Effector CD4-positive, alpha-beta T cell (primary cell): ENCODE measurements at places on chromosomes 16 and 17.

DNA sequence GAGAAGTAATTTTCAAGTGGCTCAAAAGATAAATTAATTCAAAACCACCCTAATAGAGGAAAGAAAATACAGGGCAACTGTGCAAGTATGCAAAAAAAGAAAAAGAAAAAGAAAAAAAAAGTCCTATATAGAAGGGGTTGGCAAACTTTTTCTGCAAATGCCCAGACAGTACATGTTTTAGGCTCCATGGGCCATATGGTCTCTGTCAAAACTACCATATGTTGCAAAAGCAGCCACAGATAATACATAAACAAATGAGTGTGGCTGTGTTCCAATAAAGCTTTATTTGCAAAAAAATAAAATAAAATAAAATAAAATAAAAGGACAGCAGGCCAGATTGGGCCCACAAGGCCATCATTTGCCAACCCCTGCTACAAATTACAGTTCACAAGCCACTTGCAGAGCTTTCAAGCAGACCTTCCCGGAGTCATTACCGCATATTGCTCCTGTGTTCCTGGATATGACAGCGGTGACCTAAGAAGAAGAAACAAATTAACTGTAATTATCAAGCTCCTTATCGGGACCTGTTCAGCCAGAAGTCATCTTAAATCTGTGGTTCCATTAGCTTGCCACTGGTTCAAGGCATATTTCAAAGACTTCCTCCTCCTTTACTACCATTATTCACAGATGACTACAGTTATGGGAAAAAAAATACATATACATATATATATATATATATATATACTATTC, 15.9 kb downstream of the ZC3H7A start:
- DNase-seq: no peak

- DNase-seq: no peak
Measured at GRCh38 chr17:77687921-77688320, 270.6 kb upstream of the TNRC6C start.

- DNase-seq: no peak
Measured at GRCh38 chr16:17983847-17984639, 352.5 kb downstream of the NPIPA8 start.

- no peak for DNase-seq
Measured at GRCh38 chr17:6959700-6960099, 36.1 kb upstream of the ALOX12 start.

DNA sequence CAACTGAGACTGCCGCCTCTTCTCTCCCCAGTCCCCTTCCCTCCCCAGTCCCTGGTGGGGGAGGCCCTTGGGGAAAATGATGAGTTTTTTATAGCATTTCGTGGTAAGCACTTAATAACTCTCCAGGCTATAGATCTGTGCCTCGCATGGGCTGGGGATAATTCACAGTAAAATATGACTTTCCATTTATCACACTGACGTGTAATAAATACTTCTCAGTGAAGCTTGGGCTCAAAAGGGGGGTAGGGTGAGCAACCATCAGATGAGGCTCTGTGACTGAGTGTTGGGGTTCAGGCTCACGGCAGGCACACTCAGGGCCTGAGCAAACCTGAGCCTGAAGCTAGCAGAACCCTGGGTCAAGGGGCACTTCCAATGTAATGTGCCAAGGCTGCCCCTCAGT, 101.6 kb downstream of the CCT6B start:
- no peak for DNase-seq

GRCh38 chr16:27651301-27651700, 101.4 kb downstream of the KATNIP start:
- DNase-seq: no peak

GRCh38 chr17:31310260-31310659, 3.6 kb downstream of the EVI2B start:
- DNase-seq: peak; percentile 70

DNA sequence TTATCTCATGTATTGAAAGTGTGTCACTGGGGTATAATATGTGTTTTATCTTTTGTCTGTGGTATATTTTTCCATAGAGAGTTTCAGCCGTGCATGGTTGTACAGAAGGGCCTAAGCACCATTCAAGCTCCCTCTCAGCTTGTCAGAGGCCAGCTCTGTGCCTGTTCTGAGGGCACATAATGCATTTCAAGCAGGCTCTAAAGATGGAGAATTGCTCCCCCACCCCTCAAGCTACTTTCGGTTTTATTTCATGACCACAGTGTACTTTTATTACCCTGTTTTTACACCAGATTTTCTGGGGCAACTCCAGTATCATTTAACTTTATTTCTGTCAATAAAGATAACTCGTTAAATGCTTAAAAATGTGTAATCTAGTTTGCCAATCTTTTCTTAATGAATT, 131.7 kb downstream of the SHISA6 start:
- DNase-seq: no peak

DNA sequence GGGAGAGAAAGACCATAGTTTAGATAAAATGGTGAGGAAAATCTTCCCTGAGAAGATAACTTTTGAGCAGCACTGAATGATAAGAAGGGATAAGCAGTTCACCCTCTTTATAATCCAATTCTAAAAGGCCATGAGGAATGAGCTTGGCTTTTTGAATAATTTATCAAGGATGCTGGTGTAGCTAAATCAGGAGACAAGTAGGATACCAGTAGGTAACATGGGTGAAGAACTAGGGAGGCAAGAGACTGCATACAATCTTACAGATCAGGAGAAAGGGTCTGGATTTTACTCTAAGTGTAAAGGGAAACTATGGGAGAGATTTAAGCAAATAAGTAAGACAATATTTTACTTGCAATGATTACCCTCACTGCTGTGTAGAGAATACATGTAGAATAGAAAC, 60.7 kb downstream of the MED13 start:
- no peak for DNase-seq

DNA sequence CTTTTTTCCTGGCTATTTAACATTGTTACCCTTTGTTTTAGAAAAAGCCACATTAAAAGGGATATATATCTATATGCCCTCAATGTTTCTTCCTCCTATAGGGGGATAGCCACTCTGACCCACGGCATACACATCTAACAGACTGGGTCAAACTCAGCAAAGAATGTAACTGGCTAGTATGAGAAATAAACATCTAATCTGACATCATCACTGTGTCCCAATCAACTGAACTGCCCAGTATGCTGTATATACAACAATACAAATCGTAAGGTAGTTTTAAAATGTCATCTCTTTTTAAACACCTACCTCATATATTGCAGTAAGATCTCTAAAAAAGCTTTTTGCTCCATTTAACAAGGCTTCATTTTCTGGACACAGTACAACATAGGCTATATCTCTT, 39.9 kb upstream of the INTS2 start:
- DNase-seq: no peak

DNA sequence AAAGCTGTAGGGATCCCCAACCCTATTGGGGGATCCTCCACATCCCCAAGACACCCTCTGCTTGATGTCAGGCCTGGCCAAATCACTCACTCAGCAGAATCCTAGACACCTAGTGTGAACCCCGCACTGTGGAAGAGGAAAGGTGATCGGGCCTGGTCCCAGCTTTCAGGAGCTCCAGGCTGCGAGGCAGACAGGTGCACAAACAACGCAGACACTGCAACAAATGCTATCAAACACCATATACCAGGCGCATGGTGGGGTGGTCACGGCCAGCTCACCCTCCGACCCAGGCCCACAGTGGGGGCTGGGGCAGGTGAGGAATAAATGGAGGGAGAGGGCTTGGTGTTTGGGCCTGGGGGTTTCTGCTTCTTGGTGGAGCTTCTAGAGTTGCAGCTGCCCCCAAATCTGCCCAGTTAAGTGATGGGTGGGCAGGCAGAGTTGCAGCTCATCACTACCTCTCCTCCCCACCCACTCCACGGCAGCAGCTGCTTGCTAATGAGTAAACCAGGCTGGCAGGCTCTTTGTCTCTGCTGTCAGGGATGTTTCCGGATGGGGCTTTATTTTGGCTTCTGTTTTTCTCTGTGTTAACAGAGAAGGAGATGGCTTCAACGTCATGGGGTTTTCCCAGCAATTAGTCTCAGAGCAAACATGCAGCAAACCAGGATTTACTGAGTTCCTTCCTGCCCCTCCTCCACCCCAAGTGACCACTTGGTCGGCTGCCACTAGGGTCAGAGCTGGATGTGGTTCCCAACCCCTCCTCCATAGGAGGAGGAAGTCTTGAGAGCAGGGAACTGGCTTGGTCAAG, 46.6 kb downstream of the PECAM1 start:
- peak; percentile 14 for DNase-seq

DNA sequence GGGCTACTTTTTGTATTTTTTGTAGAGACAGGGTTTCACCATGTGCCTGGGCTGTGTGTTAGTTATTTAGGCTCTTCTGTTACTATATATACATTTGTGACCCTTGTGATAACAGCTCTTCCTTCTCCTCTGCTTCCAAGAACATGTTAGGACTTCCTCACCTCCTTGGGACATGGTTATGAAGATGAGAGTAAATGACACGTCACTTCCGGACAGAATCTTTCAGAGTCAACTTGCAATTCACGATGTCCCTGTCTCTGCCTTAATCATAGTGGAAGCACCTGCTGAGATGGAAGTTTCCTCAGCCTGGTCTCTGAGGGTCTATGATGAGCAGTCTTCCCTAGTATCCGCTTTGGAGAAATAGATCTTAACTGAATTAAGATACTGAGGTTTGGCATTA, 42.9 kb downstream of the CCDC42 start:
- DNase-seq: no peak

- peak; percentile 25 for DNase-seq
Measured at GRCh38 chr17:4043862-4044261, 79.6 kb upstream of the ATP2A3 start.

DNA sequence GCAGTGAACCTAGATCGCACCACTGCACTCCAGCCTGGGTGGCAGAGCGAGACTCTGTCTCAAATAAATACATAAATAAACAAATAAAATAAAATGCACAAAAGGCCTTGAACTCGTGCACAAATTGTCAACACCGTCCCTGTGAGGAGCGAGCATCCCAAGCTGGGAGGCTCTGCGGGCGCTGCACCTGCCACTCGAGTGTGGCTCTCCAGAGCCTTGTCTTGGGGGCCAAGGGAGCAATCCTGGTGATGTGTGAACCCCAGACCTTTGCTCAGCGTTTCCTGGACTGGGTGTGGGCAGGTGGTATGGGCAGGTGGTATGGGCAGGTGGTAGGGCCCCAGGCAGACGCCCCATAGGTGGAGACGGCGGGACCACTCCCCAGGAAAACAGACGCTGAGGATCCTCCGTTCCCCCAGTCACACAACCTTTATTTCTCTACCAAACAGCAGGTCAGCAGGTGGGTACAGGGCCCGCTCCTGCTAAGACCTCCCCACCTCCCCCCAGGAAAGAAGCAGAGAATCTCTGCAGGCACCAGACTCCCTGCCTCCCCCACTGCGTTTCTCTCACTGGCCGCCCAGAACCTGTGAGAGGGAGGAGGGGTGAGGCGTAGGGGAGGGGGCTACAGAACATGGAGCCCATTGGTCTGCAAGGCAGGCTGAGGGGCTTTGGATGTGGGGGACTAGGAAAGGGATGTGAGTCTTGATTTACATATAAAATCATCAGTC, 7.4 kb upstream of the P2RX1 start:
- no peak for DNase-seq

DNA sequence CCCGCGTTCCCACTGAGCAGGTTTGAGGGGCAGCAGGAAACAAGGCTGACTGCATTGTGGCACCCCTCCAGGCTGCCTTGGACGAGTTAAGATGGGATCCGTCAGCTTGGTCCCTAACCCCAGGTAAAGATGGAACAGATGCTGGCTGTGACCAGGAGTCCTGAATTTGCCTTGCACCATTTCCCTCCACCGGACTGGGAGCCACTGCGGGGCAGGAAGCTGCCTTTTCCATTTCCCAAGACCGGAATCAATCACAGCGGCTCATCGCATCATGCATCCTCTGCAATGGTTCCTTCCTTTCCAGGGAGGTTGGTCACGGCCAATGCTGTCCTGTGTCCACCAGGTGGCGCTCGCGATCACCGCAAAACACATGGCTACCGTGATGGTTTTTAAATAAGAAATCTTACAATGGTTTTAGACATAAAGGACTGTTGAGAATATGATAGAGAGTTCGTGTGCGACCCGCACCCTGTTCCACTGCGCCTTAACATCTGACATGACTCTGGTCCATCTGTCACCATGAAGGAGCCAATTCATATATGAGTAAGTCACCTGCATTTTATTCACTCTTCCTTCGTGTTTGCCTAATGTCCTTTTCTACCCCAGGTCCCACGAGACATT, 6.8 kb upstream of the MEAK7 start:
- peak; percentile 87 for DNase-seq

DNA sequence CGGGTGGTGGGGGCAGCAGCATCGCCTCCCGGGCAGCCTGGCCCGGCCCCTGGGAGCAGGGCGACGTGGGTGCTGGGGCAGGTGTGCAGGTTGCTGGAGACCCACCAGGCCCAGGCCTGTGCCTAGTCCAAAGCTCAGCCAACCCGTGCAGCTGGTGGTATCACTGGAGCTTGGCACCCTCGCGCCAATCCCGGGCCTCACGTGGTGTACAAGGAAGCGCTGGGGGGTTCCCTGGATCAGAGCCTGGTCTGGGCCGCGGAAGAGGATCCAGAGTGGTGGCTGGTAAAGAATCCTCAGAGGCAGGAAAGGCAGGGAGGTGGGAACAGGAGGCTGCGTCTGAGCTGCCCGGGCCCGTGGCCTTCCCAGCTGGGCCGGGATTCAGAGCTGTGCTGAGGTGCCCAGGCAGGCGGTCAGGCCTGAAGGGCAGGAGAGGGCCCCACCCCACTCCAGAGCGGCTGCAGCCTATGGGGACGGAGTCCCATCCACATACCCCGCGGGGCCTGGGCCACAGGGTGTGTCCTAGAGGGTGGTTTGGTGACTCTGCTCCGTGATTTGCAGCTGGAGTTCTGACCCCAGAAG, 36.2 kb downstream of the ZFPM1 start:
- no peak for DNase-seq

- no peak for DNase-seq
Measured at GRCh38 chr16:17173281-17173680, 297.5 kb downstream of the XYLT1 start.

- DNase-seq: no peak
Measured at GRCh38 chr16:56312028-56312300, 113.4 kb downstream of the AMFR start.

DNA sequence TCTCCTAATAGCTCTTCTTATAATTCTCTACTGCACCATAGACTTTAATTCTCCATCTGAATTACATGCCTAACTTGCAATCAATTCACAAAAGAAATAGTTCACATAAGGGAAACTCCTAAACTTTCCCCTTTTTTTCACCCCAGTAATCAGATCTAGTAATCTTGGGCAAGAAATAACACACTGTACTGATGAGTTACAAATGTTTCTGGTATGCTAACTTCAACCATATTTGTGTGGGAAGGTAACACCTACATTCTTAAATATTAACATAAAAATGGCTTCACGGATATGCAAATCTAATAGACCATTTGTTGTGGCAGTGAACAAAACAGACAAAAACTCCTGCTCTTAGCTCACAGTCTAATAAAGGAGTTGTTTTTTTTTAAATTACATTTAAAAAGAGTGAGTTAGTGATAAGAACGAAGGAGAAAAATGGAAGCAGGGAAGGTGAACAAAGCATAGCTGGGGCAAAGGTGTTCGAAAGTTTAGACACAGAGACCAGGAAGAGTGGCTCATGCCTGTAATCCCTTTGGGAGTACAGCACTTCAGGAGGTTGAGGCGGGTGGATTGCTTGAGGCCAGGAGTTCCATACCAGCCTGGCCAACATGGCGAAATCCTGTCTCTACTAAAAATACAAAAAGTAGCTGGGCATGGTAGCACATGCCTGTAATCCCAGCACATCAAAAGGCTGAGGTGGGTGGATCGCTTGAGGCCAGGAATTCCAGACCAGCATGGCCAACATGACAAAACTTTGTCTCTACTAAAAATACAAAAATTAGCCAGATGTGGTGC, 34.8 kb downstream of the CMTM3 start:
- no peak for DNase-seq
